ENCODE measurements at places on chromosomes 1 and 21.

GRCh38 chr1:163924041-163924440 lies 602.3 kb downstream of the NUF2 start:
- DNase-seq = no peak

- DNase-seq = no peak
These were observed 22.8 kb downstream of the GLIS1 start for GRCh38 chr1:53716150-53716549.

- no peak for DNase-seq
These were observed 29.6 kb upstream of the DIPK1A start for GRCh38 chr1:92990828-92991227.

GRCh38 chr1:941588-942383 lies 17.3 kb downstream of the NOC2L start:
- no peak for DNase-seq

GRCh38 chr21:31606081-31606874 lies 53.2 kb upstream of the SOD1 start:
- DNase-seq = no peak

- DNase-seq = peak; percentile 69
These were observed 1.2 kb downstream of the MAN1C1 start for GRCh38 chr1:25617625-25618432.

- DNase-seq = no peak
These were observed 60.0 kb upstream of the FGGY start for GRCh38 chr1:59236721-59237545.

GRCh38 chr1:246728311-246728710 lies 4.1 kb downstream of the SCCPDH start:
- DNase-seq = no peak

DNA sequence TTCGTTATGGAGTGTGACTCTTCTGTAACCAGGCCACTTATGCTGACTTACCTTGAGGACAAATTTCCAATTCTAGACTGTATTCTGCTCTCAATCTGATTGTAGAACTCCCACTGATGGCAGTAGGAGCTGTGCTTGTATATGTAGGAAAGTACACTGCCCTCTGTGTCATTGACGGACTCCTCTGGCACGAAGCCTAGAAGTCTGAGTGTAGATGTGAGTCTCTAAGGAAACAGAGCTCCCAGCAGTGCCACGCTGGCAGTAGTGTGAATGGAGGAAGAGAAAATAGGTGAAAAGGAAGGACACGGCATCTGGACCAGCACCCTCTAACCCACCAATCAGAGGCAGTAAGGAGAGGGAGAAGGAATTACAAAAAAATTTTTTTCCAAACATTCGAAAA lies 130.4 kb upstream of the ADGRL2 start:
- DNase-seq = no peak

DNA sequence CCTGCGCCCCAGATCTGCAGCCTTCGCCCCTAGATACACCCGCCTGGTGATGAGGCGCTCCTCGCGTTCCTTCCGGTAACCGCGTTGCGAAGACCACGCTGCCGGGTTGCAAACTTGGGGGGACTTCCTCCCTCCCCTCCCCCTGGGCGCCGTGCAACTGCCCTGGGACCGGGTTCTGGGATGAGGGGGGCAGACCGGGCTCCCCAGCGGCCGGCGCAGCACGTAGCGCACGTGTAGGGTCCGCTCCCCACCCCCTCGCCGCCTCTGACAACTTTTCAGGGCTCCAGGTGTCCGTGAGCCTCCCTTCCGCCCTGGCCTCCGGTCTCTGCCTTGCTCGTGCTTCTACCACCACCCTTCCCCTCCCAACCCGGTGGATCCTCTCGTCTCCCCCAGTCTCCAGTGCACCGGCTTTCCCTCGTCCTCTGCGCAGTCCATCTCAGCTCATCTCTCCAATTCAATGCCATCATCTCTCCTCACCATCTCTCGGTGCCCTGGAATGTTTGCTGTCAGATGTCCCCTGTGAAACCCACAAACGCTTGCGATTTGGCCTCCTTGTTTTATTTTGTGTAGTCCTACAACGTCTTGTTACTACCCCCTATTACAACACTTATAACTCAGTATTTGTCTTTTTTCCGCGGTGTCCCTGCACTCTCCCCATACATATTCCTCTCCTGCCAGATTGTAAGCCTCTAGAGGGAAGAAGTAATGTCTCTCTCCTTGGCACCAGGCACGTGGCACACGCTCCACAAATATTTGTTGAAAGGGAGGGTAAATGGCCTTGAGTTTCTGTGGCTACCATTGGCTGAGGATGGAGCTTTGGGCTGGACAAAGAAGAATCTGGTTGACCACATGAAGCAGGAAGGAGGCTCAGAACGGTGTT lies 782 bp downstream of the PCAT6 start:
- peak; percentile 69 for DNase-seq

DNA sequence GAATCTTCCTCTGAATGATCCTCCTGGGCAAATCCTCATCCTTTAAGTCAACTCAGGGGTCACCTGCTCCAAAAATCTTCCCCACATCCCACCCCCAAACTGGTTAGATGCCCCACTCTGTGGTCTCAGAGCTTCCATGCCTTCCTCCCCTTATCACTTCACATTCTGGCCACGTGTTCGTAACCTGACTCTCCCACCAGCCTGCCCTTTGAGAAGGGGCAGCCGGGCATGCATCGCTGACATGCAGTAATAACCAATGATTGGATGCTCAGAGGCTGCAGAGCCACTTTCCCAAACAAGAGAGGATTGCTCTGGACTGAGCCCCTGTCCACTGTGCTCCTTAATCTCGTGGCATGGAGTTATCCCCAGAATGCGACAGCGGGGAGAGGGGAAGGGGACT lies 7.0 kb downstream of the LELP1 start:
- DNase-seq = no peak

DNA sequence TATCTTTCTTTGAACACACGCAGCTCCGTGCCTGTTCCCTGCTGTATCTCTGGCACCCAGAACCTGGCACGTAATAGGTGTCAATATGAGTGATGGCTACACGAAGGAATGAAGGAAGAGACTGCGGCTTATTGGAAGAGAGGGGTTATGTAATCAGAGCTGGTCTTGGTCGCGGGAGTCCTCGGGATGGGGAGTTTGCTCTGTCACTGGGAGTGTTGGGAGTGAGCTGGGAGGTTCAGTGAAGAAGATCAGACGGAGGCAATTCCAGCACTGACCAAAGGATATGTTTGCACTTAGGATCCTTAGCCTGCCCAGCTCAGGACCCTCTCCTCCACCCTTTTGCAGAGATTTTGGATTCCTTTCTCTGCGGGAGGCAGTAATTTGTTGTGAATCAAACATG lies 709.1 kb downstream of the PTPRU start:
- DNase-seq = no peak

GRCh38 chr1:2544875-2545640 lies 11.1 kb upstream of the TNFRSF14 start:
- DNase-seq = no peak

Data from activated CD8-positive, alpha-beta memory T cell treated with anti-CD3 and anti-CD28 coated beads for 24 hours (primary cell).